ENCODE measurements at places on chromosomes 11 and 22.

DNA sequence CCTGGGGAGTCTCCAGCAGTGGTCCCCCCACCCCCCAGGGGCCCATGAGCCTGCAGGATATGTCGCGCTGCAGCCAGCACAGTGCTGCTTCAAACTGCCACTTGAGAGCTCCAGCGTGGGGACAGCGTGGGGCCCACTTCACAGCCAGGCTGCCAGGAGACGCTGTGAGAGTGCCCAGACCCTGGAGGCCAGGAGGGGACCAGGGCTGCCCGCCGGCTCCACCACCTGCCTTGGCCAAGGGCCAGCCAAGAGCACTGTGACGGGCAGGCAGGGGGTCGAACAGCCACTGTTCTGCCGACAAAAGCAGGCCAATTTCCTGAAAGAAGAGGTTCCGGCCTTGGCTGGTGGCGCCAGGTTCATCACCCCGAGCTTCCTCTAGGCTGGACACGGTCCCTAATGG, 60.2 kb downstream of the FLRT1 start:
- H3K4me1 ChIP-seq, result no peaks in the 10 kb centered on the region
- H3K27me3 ChIP-seq, result peaks cover 2% of the 10 kb centered on the region
- no peak overlapping the region for H3K4me3 ChIP-seq
- H3K36me3 ChIP-seq, result no peaks in the 10 kb centered on the region
- H3K27ac ChIP-seq, result no peak overlapping the region

GRCh38 chr11:25993016-25993415, 338.9 kb upstream of the ANO3 start:
- no peak overlapping the region for H3K27ac ChIP-seq
- H3K27me3 ChIP-seq, result no peaks in the 10 kb centered on the region
- H3K36me3 ChIP-seq, result no peaks in the 10 kb centered on the region

- peaks cover 11% of the 10 kb centered on the region for H3K27me3 ChIP-seq
- no peak overlapping the region for H3K27ac ChIP-seq
- DNase-seq, result no peak
- H3K4me3 ChIP-seq, result no peak overlapping the region
- H3K36me3 ChIP-seq, result no peaks in the 10 kb centered on the region
These were observed 60.9 kb downstream of the LRP5 start for GRCh38 chr11:68373189-68373814.

- H3K27ac ChIP-seq, result no peak overlapping the region
- DNase-seq, result no peak
- peaks cover 16% of the 10 kb centered on the region for H3K4me1 ChIP-seq
These were observed 33.3 kb downstream of the PRDM11 start for GRCh38 chr11:45179686-45180178.

- H3K36me3 ChIP-seq, result no peaks in the 10 kb centered on the region
- peaks cover 2% of the 10 kb centered on the region for H3K4me1 ChIP-seq
- H3K27ac ChIP-seq, result no peak overlapping the region
- no peaks in the 10 kb centered on the region for H3K27me3 ChIP-seq
These were observed 124.9 kb downstream of the MRTFA start for GRCh38 chr22:40511604-40512003.

DNA sequence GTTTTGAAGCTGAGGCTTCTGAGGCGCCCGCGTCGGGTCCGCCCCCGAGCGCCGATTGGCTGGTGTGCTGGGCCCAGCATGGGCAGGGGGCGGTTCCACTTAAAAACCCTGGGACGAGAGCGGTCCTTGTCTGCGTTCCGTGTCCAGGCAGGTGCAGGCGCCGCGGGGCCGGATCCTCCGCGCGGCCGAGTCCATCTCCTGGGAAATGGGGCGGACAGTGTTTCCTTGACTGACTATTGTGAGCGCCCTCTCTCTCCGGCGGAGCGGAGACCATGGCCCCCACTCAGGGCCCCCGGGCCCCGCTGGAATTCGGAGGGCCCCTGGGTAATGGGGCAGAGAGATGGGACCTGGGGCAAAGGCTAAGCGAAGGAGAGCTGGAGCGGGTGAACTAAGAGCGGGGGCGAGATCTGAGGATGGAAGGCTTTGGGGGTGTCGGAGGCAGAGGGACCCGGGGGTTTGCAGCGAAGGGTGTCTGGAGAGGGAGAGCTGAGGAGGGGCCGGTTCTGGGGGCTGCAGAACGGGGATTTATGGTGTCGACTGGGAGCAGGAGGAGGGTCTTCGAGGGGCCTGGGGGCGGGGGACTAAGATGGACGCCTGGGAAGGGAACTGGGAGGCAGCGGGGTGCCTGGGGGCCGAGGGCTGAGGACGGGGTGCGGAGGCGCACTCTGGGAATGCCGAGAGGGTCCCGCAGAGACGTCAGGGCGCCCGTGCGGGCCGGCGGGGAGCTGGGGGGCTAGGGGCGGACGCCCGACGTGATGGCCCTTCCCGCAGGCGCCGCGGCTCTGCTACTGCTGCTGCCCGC, at the start of gene TM7SF2:
TM7SF2 (plus strand) TSS at position 129 of the 802 bp plus-strand sequence; CDS start at position 273, 144 bp downstream.
- H3K36me3 ChIP-seq, result peaks cover 3% of the 10 kb centered on the region
- DNase-seq, result peak; percentile 93
- peaks cover 7% of the 10 kb centered on the region for H3K27me3 ChIP-seq
- H3K4me1 ChIP-seq, result peaks cover 34% of the 10 kb centered on the region
- peak within 1 kb of the TSS; percentile 85 for H3K27ac ChIP-seq
- peak within 1 kb of the TSS; percentile 86 for H3K4me3 ChIP-seq

DNA sequence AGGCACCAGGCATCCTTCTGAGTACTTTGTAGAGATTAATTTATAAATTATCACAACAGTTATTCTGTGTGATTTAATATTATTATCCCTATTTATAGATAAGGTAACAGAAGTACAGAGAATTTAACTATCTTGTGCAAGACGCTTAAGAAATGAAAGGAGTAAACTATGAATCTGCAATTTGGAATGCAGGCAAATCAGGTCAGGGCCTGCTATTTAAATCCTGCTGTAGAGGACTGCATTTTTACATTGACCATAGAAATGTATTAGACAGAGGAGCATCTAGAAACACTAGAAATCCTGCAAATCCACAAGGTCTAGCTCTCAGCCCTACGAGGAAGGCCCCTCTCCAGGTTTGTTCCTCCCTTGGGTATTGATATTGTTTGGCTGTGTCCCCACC, 336.2 kb downstream of the ETS1 start:
- no peaks in the 10 kb centered on the region for H3K4me1 ChIP-seq
- no peak overlapping the region for H3K4me3 ChIP-seq
- no peak for DNase-seq
- H3K27ac ChIP-seq, result no peak overlapping the region
- no peaks in the 10 kb centered on the region for H3K36me3 ChIP-seq
- peaks cover 10% of the 10 kb centered on the region for H3K27me3 ChIP-seq

DNA sequence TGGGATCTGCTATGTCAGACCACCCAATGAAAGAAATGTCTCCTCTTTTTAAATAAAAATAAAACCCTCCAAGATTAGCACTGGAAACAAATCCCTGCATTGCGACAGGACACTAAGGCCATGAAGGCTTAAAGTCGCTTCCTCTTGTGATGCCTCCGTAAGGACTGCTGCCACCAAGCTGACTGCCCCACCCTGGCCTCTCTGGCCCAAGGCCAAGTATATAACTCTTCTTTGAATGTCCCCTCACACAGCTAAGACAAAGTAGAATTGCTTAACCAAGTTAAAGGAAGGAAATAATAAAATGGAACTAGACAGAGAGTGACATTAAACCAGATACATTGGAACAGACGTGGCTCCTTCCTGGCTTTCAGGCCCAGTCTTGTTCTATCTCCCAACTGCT, 7.5 kb upstream of the NRGN start:
- no peak overlapping the region for H3K4me3 ChIP-seq
- H3K36me3 ChIP-seq, result no peaks in the 10 kb centered on the region
- DNase-seq, result no peak
- H3K27me3 ChIP-seq, result peaks cover 4% of the 10 kb centered on the region
- no peak overlapping the region for H3K27ac ChIP-seq

DNA sequence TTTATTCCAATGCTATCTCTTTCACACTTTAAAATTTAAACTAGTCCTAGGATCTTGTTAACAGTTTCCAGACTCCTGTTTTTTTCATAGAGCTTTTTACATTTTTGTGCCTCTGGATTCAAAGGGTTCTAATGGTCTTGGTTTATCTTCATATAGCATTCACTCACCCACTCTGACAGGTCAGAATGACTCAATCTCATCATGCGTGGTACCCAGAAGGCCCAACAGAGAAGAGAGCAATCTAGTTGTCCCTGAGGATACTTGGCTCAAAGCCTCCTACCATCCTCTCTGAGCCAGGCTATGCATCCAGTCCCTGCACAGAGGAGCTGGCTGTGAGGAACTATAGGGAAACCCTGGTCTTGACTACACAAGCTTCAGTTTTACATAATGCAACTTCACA, 27.5 kb downstream of the MAML2 start:
- no peaks in the 10 kb centered on the region for H3K36me3 ChIP-seq
- H3K4me1 ChIP-seq, result peaks cover 81% of the 10 kb centered on the region
- H3K27ac ChIP-seq, result no peak overlapping the region
- no peaks in the 10 kb centered on the region for H3K27me3 ChIP-seq

GRCh38 chr11:121590772-121591404, 138.1 kb upstream of the SORL1-AS1 start:
- H3K27me3 ChIP-seq, result peaks cover 19% of the 10 kb centered on the region
- H3K27ac ChIP-seq, result peak overlapping the region; percentile 76
- DNase-seq, result no peak
- H3K4me1 ChIP-seq, result peaks cover 5% of the 10 kb centered on the region
- H3K4me3 ChIP-seq, result no peak overlapping the region

DNA sequence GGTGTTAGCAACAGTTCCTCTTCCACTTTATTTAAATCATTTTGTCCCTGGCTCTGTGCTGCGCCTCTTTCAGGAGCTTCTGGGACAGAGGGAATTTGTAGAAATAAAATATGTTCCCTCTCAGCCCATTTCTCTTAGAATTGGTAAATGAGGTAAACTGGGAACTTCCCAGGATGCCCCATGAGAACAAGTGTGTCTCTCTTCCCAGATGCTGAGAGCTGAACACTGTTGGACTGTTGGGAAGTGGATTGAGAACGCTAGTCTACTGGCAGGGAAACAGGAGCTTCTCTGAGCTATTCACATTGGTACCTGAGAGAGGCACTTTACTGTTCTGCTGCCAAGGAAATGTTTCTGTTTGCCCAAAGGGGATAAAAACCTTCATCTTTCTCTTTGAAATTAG, 4.0 kb downstream of the CRY2 start:
- H3K27me3 ChIP-seq, result peaks cover 7% of the 10 kb centered on the region
- no peak for DNase-seq
- no peak overlapping the region for H3K27ac ChIP-seq
- H3K4me3 ChIP-seq, result no peak overlapping the region

- no peaks in the 10 kb centered on the region for H3K4me1 ChIP-seq
- no peaks in the 10 kb centered on the region for H3K36me3 ChIP-seq
- no peak for DNase-seq
- H3K4me3 ChIP-seq, result no peak overlapping the region
These were observed 29.8 kb upstream of the MSANTD2 start for GRCh38 chr11:124829986-124830385.

- H3K27ac ChIP-seq, result no peak overlapping the region
- H3K4me1 ChIP-seq, result peaks cover 6% of the 10 kb centered on the region
- H3K27me3 ChIP-seq, result no peaks in the 10 kb centered on the region
- no peak overlapping the region for H3K4me3 ChIP-seq
- DNase-seq, result no peak
These were observed 31.4 kb upstream of the ANO5 start for GRCh38 chr11:22161489-22161888.

- no peaks in the 10 kb centered on the region for H3K4me1 ChIP-seq
- H3K36me3 ChIP-seq, result no peaks in the 10 kb centered on the region
These were observed 189.6 kb upstream of the SYN3 start for GRCh38 chr22:33247758-33248157.

DNA sequence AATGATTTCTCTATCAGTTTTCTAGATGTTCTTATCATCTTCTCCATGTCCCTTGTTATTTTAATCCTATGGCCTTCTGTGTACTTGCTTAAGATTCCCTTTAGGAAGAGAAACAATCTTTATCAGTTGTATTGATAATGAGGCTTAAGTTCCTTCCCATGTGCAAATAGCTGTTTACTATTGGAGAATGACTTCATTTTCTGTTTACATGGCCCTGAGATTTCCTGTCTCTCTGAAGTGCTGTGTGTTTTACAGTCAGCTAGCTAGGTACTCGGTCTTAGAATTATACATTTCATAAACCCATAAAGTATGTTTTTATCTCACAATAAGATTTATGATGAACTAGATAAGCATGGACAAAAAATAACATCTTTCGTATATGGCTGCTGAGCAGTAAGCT, 67.5 kb upstream of the CCDC179 start:
- H3K4me1 ChIP-seq, result no peaks in the 10 kb centered on the region
- H3K27ac ChIP-seq, result no peak overlapping the region
- no peak overlapping the region for H3K4me3 ChIP-seq
- DNase-seq, result no peak

DNA sequence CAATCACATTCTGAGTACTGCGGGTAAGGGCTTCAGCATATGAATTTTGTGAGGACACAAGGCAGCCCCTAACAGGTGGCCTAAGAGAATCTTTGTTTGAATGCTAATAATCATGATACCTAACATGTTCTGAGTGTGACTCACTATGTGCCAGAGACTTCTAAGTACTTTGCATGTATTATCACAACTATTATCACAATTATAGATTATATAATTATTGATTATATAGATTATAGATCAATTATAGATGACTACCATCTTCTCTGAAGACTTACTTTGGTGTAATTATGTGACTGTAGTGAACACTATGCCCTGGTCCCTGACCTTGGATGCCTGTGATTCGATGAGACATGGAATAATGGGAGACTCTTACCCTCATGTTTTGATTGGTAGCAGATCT, 62.6 kb downstream of the FLI1 start:
- peak overlapping the region; percentile 91 for H3K27ac ChIP-seq
- peaks cover 95% of the 10 kb centered on the region for H3K4me1 ChIP-seq
- H3K27me3 ChIP-seq, result peaks cover 2% of the 10 kb centered on the region
- no peak for DNase-seq
- peaks cover 36% of the 10 kb centered on the region for H3K36me3 ChIP-seq

GRCh38 chr11:121367001-121367843, 74.7 kb downstream of the SC5D start:
- DNase-seq, result peak; percentile 54
- H3K36me3 ChIP-seq, result no peaks in the 10 kb centered on the region
- no peaks in the 10 kb centered on the region for H3K27me3 ChIP-seq
- H3K4me3 ChIP-seq, result peak overlapping the region; percentile 60
- H3K27ac ChIP-seq, result peak overlapping the region; percentile 87

- peaks cover 19% of the 10 kb centered on the region for H3K4me1 ChIP-seq
- peak overlapping the region; percentile 92 for H3K4me3 ChIP-seq
- no peak overlapping the region for H3K27ac ChIP-seq
These were observed 892 bp downstream of the GDPD5 start for GRCh38 chr11:75524665-75525432.

- no peak overlapping the region for H3K4me3 ChIP-seq
- no peaks in the 10 kb centered on the region for H3K4me1 ChIP-seq
- no peak overlapping the region for H3K27ac ChIP-seq
- no peaks in the 10 kb centered on the region for H3K36me3 ChIP-seq
These were observed 66.0 kb upstream of the TENM4 start for GRCh38 chr11:79506734-79507344.

GRCh38 chr22:44451016-44451415, 47.0 kb downstream of the RTL6 start:
- H3K27ac ChIP-seq, result no peak overlapping the region
- no peak for DNase-seq
- peaks cover 16% of the 10 kb centered on the region for H3K4me1 ChIP-seq

DNA sequence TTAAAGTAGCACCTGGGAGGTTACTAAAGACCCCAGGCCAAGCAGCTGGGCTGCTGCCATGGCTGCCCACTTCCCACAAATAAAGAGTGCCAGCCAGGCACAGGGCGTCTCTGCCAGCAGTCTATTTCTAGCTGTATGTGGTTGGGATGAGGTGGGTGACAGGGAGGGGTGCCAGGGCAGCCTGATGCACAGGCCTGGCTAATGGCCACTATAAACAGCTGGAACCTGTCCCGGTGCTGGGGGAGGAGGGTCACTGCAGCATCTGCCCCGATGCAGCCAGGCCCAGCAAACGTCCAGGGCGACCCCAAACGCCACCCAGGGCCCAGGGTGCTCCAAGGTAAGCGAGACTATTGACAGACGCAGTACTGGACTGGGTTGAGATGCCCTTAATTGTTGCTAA, 37.4 kb downstream of the SCUBE1 start:
- no peak overlapping the region for H3K27ac ChIP-seq
- DNase-seq, result no peak
- no peaks in the 10 kb centered on the region for H3K36me3 ChIP-seq
- H3K4me1 ChIP-seq, result no peaks in the 10 kb centered on the region
